ENCODE measurements at places on chromosomes 3 and 15.

DNA sequence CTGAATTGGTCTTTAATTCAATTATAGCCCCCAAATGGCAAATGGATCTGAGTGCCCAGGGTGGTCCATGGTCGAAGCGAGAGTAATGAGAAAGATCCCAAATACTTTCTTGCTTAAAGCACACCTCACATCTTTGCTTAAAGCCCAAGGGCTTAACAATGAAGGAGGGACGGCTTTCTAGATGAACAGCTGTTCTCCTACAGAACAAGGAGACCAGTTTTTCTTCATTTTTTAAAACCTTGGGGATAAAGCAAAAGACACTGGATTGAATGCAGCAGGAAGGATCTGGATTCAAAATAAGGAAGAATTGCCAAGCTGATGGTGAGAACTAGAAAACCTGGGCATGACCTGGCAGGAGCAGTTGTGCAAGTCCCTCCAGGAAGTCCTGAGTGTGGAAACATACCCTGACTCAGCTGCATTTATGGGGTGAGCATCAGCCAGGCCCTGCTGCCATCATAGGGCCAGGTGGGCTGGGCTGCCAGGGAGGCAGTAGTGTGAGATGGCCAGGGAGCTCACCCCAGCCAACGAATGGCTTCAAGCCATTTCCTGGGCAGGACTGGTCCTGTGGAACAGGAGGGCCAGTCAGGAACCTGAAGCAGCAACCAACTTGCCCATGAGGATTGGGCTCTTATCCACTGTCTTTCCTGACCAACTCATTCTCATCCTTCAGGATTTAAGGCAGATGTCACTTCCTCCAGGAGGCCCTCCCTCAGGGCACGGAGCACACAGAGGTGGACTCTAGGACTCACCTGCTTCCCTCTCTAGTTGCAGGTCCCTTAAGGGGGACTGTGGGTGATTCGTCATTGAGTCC lies 18.4 kb upstream of the RHCG start:
- DNase-seq, result no peak

DNA sequence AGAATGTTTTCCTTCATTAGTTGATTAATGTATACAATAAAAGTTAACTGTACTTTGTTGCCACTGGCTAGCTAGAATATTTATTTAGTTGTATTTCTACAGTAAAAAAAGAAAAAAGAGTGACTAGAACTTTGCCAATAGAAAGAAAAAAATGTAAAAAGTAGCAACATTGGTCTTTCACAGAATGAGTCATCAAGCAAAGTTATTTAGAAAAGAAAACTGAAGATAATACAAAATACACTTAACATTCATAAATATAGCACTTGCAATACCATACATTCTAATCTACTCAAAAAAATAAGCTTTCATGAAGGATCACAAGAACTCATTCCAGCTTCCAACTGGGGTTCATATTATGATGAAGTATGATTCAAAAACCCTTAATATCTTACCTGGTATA lies 83.4 kb downstream of the AQR start:
- no peak for DNase-seq

- DNase-seq, result no peak
These were observed 60.8 kb downstream of the DAPK2 start for GRCh38 chr15:63985221-63986184.

GRCh38 chr3:9499455-9500107 lies 54.0 kb downstream of the LHFPL4 start:
- no peak for DNase-seq

- no peak for DNase-seq
These were observed 5.7 kb upstream of the MAPK6 start for GRCh38 chr15:52013151-52013791.

DNA sequence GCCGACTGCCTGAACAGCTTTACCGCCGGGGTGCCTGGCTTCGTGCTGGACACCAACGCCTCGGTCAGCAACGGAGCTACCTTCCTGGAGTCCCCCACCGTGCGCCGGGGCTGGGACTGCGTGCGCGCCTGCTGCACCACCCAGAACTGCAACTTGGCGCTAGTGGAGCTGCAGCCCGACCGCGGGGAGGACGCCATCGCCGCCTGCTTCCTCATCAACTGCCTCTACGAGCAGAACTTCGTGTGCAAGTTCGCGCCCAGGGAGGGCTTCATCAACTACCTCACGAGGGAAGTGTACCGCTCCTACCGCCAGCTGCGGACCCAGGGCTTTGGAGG lies 815 bp downstream of the SPINT1 start:
- DNase-seq, result no peak

DNA sequence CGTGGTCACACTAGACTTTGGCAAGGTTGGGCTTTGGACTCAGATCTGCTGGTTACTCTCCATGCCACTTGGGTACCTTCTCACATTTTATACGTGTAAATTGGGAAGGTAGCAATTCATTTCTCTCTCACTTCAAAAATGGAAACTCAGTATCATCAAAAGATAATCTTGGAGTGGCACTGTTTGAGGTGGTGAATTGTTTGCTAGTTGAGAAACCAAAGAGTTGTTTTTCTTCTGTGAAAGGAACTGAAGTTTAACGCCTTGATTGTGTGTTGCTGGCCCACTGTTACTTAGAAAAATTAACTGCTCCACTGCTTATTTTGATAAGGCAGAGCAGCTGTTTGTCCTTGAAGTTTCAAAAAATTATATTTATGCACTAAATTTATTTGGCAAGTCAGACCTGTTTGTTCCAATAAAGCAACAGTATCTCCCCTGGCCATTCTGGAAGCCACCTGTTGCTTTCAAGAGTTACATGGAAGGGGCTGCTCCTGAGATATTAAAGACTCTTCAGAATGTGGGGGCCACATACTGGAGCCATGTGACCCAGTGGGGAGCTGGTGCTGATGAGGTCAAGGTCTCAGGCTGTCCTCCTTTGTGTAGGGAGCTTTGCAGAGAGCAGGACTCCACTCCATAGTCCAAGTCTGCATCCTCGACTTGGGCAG lies 16.2 kb downstream of the PLCL2 start:
- no peak for DNase-seq

- peak; percentile 89 for DNase-seq
These were observed 3.0 kb downstream of the RAB6B start for GRCh38 chr3:133892541-133893231.

DNA sequence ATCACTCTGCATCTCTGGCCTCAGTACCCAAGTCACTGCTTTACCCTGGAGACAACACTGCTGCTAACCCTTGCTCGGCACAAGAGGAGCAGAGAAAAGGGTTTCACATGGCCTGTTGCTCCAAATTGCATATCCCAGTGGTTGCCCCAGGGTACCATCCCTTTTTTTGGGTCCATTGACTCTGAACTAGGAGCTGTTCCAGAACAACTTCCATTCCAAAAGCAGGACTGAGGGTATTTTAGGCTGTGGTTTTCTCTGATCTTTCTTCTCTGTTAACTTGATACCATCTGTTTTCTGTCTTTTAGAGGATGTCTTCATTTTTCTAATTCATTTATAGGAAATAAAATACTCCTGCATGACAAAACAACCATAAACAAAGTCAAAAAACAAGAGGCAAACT lies 17.3 kb upstream of the RYK start:
- no peak for DNase-seq

GRCh38 chr3:179929091-179929529 lies 107.6 kb downstream of the PEX5L start:
- peak; percentile 7 for DNase-seq

- no peak for DNase-seq
These were observed 407.9 kb upstream of the ATP11B start for GRCh38 chr3:182385356-182385755.

GRCh38 chr3:30934208-30934550 lies 39.7 kb upstream of the GADL1 start:
- DNase-seq, result no peak

DNA sequence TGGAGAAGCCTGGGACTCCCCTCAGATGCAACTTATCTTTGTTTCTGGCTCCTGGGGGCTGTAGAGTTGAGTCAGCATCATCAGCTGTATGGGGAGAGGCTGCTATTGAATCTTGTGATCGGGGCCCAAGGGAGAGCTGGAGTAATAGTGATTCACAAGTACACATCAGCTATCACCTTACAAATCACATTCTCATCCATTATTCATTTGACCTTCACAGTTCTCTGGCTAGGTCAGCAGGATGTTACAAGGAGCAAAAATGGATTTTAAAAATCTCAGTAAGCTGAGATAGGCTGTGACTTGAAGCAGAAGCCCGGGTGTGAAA lies 175.0 kb downstream of the OPA1 start:
- DNase-seq, result no peak

DNA sequence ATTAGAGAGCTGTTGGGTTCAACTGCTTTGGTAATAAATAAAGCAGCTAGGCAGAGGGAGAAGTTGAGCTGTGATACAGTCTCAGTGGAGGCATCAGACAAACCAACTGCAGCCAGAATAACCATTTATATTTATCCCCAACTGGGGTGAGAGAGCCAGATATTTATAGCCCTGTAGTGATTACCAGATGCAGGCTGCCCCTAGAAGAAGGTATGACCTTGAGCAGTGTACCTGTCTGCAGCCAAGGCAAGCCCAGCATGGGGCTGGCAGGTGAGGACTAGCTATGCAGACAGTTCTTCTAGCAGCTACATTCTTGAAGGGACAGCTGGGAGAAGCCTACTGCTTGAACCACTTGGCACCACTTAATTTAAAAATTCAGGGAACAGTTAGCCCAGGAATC lies 144.4 kb upstream of the EPHA3 start:
- DNase-seq, result no peak

DNA sequence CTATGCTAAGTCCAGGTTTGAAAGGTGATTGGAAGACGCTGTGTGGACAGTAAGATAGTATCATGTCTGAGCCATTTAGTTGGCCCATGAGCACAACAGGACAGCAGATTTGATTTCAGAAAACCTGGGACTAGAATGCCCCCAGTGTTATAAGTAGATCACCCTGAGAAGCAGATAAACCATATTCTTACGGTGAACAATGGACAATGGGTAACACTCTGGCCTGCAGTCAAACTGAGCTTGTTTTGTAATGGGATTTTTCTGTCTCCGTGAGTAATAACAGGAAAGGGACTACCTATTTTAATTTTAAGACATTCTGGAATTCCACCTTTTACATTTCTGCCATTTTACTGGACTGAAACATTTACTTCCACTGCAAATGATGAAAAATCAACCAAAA lies 71.5 kb downstream of the LDHAL6B start:
- no peak for DNase-seq

- no peak for DNase-seq
These were observed 6.0 kb downstream of the ONECUT1 start for GRCh38 chr15:52783929-52784798.

DNA sequence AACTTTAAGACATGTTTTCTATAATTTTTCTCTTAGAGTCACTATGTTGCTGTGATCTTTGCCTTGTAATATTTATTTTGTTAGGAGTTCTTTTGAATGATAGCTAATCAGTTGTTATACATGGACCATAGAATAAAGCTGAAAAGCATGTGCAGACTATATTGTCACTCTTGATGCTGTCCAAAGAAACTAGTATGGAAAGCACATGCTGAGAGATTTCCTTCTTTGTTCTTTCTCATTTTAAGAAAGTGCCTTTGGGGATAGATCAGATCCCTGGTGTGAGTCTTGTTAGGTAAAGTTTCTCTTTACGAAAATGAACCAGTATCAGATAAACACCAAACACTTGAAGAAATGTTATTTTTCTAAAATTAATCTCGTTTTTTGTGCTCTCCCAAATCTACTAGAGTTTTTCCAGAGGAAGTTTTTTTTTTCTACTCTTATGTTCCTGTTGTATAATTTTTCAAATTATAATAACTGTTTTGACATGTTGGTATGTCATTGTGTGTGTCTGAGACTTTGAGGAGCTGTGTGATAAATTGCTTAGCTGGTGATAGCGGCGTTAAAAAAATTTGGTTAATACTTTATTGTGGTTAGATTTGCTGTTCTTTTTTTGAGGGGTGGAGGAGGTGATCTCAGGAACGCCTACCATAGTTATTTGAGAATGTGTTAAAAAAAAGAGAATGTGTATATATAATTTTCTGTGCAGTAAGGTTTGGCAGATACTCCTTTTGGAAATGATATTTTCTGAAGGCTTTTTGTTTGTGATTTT lies 2.2 kb downstream of the PIAS1 start:
- DNase-seq, result no peak

- no peak for DNase-seq
These were observed 369.6 kb upstream of the AZI2 start for GRCh38 chr3:28718074-28718849.

DNA sequence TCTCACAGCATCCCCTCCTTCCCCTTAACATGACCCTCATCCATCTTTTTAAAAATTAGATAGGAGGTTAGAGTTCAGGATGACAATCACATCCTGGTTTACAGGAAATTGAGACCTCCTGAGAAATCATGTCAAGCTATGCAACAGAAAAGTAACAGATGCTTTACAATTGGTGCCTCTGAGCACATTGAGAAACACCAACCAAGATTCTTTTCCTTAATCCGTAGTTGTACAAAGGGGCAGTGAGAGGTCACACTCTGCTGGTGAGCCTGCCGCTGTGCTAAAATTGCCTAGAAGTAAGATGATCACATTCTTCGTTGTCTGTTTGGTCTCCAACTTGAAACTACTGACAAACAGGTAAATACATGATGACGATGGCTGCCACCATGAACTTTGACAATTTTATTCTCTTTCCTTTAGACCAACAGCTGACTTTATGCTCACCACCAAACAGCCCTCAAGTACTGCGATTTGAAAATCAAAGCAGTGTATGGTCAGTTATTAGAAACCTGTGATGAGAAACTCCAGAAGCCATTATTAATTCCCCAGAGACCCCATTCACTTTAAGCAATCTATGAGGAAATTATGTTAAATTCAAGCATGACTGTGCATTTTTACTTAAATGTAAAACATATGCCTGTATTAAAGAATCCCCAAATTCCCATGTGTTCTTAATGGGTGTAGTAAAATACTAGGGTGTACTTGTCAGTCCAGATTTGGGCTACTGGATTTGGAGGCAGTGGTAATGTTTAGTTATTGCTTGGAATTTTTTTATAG lies 210.7 kb upstream of the UBE2E1 start:
- no peak for DNase-seq

All from hematopoietic multipotent progenitor cell treated with erythropoietin and hydrocortisone succinate and interleukin-3 and kit ligand, for 17 days (in vitro differentiated cells).